ENCODE measurements at places on chromosomes 16 and 17.

DNA sequence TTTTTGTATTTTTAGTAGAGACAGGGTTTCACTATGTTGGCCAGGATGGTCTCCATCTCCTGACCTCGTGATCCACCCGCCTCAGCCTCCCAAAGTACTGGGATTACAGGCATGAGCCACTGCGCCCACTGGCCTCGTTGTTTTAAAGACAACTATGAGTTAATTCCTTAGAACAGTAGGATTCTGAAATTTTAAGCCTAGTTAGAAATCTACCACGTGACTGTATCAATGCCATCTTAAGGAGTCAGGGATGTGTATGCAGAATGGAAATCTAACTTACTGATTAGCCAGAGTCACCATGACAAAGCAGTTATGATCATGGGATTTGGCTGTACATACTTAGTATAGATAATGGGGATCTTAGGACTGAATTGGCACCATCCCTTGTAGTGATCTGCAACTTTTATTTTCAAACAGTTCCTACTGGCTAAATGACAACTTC, 2.8 kb downstream of the CEP20 start:
- DNase-seq = no peak

DNA sequence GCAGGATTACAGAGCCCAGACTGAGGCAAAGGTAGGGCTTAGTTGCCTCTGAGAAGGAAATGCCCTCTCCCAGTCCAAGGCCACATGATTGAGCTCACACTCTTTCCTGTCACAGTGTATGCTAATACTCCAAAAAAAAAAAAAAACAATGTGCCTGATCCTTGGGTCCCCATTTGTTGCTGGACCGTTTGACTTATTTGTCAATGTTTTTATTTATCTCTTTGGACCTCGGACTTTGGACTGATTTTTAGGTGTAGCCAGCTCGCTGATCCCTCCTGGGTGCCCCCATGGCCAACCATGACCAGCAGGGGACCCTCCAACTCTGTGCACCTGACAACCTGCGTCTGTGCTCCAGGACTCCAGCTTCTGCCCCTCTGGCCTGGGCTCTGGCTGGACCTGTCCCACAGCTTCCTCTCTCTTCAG, 622 bp upstream of the CCL16 start:
- no peak for DNase-seq

DNA sequence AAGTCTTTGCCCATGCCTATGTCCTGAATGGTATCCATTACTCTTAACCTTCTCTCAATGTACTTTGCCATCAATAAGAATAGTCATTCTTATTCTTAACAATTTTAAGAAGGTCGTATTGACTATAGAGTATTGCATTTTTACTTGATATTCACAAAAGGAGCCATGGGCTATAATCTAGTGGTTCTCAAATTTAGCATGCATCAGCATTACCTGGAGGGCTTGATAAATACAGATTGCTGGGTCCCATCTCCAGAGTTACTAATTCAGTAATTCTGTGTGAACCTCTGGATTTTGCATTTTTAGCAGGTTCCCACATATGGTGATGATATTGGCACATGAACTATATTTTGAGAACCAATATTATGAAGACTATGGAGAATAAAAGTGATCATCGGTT, 89.6 kb downstream of the ABCA8 start:
- no peak for DNase-seq

DNA sequence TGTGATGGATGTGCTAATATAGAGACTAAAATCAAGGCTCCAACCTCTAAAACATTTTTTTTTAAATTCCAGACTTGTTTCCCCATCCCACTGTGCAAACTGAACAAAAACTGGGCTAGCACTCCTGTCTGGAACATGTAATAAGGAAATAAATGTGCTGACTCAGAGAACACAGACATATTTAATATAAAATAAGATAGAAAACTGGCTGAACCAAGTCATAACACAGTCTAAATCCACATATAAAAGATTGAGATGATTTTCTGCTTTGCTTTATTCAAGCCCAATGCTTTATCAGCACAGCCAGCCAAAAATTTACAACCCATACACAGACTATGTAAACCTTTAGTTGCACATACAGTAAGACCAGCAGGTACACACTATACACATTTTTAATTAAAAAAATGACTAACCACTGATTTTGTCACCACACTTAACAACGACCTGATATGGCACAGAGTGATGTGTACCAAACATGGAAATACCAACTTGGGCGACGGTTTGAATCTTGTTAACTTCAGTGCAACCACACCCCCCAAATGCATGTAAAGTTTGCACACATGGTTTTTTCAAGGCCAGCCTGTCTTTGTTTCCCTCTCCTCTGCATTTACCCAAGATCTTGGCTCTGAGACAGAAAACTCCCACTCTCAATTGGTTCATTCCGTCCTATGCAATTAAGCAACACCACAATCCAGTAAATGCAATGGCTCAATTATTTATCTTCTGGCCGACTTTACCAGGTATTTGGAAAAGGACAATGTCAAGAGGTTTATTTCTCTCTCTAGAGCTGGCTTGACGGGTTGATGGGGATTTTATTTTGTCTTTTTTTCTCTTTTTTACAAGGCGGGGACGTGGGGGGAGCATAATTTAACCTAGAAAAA, 1.2 kb downstream of the STAT3 start:
- no peak for DNase-seq

- no peak for DNase-seq
Measured at GRCh38 chr17:11242411-11242810, 1.4 kb downstream of the SHISA6 start.

DNA sequence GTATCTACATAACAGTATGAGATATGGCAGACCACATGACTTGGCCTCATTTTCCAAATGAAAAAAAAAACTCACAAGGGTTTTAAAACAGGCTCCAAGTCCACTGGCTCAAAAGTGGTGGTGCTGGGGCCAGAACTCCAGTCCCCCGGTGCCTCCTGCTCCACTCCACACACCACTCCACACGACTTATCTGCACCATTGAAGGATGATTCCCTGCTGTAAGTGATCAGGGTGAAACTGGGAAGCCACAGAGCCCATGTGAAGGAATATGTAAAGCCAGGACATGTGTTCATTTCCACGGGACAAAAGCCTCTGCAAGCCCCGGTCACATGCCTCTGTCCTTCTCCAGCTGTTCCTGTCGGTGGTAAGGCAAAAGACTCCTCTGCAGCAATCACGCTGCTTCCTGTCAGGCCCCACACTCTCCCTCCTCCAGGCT, 97.2 kb downstream of the ZNF18 start:
- no peak for DNase-seq

DNA sequence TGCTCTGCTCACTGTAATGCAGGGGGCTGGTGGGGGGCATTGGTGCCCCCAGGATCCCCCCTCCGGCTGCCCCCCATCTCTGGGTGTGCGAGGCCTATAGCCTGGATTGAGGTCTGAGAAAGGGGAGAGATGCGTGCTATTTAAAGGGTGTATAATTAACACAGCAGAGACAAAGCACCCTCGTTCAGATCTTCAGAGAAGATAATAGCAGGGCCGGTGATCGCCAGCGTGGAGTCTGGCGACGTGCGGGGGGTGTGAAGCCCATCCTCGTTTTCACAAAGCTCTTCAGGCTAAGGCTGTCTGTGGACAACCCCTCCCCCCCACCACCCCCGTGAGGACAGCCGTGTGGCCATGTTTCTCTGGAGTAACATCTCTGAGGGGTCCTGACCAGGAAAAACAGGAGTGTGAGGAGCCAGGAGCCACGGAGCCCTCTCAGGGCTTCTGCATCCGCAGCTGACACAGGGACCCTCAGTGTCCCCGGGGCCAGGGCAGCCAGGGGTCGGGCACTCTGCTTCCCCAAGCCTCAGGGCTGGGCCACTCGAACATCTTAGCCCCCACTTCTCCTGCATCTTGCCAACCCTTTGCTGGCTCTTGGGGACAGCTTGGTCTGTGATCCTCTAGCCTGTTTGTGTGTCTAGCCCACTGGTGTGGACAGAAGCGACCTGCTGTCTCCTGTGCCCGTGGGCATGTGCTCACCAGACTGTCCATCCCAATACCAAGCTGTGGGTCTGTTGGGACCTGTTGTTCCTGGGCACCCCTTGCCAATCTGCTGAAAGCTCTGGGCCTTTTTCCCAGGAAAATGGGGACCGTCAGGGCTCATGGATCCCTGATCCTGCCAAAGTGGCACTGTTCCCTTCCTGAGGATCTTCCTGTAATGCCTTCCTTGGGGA, 58.9 kb downstream of the BAIAP2 start:
- no peak for DNase-seq

GRCh38 chr17:74002241-74002640, 201.2 kb upstream of the RPL38 start:
- no peak for DNase-seq

DNA sequence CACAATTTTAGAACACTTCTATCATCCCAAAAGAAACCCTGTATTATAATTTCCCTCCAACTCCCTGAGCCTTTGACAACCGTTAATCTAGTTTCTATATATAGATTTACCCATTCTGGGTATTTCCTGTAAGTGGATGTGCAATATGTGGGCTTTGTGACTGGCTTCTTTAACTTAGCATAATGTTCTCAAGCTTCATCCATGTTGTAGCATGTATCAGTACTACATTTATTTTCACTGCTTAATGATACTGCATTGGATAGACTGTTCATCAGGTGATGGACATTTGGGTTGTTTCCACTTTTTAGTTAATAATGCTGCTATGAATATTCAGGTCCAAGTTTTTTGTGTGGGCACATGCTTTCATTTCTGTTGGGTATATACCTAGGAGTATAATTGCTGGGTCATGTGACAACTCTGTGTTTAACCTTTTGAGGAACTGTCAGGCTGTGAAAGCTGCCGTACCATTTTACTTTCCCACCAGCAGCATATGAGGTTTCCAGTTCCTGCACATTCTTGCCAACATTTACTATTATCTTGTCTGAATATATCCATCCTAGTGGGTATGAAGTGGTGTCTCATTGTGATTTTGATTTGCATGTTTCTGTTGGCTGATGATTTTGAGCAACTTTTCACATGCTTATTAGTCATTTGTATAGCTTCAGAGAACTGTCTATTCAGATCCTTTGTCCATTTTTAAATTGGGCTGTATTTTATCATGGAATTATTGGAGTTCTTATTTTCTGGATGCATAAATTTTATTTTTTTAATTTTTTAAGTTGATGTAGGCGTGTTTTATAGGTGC, 16.4 kb downstream of the REXO5 start:
- DNase-seq = no peak

GRCh38 chr16:64782484-64782883, 339.4 kb downstream of the CDH11 start:
- no peak for DNase-seq

GRCh38 chr16:54454616-54455015, 168.0 kb upstream of the IRX3 start:
- no peak for DNase-seq

GRCh38 chr17:4118015-4118743, 24.7 kb downstream of the ZZEF1 start:
- no peak for DNase-seq

DNA sequence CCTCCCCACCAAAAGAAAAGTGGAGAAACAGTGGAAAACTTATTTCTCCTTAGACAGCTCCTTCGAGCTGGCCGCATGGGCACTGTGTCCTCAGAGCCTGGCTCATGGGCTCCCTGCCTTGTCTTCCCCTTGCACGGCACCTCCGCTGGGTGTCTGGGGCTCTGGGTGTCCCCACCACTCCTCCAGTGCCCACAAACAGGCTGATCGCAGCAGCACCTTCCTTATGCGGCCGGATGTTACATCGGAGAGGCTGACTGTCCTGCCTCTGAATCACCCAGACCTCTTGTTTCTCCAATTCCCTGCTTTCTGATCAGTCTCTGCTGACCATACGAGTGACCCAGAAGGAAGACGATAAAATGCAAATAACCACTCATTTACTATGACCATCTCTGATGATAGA, 121.7 kb downstream of the SLC39A11 start:
- DNase-seq = no peak

DNA sequence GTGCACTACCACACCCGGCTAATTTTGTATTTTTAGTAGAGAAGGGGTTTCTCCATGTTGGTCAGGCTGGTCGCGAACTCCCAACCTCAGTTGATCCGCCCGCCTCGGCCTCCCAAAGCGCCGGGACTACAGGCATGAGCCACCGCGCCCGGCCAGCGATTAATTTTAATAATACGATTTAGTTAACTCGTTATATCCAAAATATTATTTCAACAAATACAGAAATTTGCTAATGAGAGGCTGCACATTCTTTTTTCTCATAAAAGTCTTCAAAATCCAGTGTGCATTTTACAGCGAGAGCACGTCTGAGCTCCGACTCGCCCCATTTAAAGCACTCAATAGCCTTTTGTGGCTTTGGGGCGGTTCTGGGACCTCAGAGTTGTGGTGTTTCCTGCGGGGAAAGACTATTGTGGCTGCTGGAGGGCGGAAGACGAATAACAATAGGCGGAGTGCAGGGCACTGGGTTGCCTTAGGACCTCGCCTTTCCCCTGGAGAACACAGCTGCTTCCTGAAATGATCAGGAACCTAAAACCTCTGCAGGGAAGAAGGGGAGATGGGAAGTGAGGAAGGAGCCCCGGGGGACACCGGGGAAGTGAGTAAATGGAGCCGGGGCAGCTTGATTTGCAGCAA, 2.9 kb upstream of the ZSCAN10 start:
- DNase-seq = no peak

DNA sequence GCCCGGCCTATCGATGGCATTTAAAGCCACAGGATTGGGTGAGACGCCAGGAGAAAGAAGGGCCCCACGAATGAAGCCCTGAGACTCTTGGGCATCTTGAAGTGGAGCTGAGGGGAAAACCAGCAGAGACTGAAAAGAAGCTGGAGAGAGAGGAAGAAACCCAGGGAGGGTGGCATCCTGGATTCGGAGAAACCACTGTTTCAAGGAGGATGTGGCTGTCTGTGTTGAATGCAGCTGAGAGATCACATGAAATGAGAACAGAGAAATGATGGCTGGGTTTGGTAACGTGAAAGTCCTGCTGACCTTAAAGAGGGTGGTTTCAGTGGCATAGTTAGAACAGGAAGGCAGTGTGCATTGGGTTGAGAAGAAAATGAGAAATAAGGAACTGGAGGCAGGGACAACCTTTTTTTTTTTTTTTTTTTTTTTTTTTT, 3.8 kb downstream of the TNFSF12 start:
- DNase-seq = no peak

DNA sequence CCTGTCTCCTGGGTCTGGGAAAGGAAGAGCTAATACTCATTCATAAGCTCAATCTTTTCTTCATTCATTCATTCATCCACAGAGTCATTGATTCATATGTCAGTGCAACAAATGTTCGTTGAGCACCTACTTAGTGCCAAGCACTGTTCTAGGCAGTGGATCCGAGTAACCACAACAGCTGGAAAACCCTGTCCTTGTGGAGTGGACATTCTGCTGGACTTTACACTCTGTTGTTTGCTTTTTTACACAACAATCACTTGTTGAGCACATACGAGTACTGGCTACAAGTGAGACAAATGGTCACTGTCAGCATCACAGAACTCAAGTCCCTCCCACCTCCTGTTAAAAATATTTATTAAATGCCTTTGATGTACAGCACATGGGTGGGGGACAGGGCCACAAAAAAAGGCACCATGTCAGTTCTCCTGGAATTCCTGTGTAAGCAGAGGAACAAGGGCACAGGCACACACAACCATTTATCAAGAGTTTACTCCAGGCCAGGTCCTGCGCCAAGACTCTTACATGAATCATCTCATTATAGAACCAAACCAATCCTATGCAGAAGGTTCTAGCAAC, 46.9 kb downstream of the TEKT5 start:
- no peak for DNase-seq

Measured in NCI-H1417 treated with DMSO at 0.1 percent for 48 hours (cell line).